Glomerular endothelial cell (primary cell): ENCODE measurements at places on chromosomes 4 and X. TPM values are rescaled to one million over a fixed set of nuclear protein-coding genes. Genes with fewer than 3 reads are reported as not detected.

DNA sequence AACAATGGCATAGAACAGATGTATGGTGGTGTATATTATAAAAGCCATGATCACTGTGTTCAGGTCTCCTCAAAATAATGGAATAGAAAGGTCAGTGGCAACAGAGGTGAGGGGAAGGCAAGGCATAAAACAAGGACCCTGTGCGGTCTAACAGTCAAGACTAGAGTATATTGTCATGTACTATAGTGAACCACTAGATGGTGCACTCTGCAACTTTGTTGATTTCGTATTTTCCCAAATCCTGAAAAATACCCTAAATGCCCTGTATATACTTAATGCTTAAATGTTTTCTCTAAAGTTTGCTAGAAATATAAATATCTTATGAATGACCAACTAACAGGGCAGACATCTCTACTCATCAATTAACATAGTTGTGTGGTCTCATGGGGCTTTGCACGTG is 453.0 kb downstream of the PCDH11X start:
- no peak for DNase-seq

GRCh38 chr4:100386270-100386669 is 131.6 kb downstream of the EMCN start:
- DNase-seq, result no peak

DNA sequence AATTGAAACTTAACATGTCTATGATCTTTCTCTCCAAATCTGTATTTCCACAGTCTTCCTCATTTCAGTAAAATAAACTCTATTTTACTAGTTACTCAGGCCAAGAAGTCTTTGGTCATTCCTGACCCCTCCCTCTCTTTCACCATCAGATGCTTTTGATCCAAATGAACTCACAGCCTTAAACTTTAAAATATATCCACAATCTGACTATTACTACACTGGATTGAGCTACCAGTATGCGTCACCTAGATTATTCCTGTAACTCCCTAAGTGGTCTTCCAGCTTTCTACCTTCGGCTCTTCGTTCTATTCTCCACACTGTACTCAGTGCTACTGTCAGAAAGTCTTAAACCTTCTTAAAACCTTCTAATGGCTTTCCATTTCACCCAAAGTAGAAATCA is 195.1 kb downstream of the FBXW7 start:
- no peak for DNase-seq

DNA sequence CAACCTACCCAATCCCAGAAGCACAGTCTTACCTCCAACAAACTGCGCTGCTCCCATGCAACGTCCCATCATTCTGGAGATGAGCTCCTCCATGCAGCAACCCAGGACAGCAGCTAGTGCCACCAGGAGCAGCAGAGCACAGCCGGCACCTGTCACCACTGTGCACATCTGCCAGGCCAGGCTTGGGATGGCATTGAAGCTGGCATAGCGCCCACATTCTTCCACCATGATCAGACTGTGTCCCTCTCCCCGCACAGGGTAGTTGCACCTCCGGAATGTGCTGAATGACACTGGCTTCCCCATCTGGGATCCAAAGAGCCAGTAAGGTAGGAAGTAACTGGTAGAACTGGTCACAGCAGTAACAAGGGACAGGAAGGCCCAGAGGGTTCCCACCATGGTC is 8.8 kb downstream of the LHFPL1 start:
- DNase-seq, result no peak

DNA sequence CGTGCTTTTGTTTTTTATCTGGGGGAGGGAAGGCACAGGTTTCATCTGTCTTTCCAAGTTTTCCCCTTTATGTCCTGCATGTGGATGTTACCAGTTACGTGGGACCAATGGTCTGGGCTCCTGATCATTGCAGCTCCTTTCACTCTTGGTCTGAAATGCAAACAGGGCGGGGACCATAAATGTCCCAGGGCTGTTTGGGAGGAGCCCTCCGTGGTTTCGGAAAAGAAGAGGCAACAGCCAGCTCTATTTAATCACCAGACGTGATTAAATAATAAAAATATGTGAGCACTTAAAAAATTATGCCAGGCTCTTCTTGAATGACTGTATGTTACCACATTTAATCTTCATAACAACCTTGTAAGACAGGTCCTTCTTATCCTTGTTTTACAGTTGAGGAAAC is 30.8 kb upstream of the C1GALT1C1 start:
- DNase-seq, result no peak

DNA sequence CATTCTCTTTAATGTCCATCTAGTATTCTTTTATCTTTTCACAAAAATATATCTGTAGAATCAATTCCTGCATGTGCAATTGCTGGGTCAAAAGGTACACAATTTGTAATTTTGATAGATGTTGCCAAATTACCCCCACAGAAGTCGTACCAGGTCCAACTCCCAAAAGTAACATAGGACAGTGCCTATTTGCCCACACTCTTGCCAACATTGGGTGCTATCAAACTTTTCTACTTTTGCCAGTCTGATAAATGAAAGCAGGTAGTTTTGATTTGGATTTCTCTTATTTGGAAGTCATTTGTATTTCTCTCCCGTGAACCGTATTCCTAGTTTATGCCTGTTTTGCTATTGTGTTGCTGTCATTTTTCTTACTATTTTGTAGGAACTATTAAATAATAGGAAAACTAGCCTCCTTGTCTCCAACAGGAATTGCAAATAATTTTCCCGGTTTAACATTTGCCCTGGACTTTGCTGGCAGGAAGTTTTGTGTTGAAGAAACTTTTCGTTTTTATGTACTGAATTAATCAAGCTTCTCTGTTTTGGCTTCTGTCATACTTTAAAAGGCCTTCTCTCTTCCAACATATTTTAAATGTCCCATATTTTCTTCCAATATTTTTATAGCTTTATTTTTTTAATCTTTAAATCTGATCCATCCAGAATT is 33.1 kb downstream of the ZNF275 start:
- no peak for DNase-seq

GRCh38 chr4:54840430-54840829 is 182.7 kb downstream of the KIT start:
- DNase-seq, result no peak

The TMEM47 gene
- 25.0 and 25.2 TPM in 2 replicates for total RNA-seq

DNA sequence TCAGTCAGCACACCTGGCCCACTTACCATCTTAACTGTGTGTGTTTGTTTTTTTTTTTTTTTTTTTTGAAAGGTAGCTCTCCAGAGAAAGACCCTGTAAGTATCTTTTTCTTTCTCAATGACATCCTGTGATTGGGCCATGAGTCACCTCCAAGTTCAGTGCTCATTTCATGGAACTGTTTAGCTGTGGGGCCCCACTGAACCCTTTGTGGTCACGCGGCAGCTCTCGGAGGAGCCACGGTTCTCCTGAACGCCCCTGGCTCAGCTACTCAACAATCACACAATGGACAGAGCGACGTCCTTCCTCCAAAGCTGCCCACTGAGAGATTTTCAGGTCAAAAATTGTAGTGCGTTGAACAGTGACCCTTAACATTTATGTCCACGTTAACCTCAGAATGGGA is 14.2 kb upstream of the IL3RA start:
- no peak for DNase-seq
